ENCODE measurements at places on chromosomes 5 and 9.

GRCh38 chr5:173909199-173909598 is 21.1 kb downstream of the CPEB4 start:
- no peak for DNase-seq

GRCh38 chr5:43362725-43363435 is 49.3 kb downstream of the CCL28 start:
- no peak for DNase-seq

DNA sequence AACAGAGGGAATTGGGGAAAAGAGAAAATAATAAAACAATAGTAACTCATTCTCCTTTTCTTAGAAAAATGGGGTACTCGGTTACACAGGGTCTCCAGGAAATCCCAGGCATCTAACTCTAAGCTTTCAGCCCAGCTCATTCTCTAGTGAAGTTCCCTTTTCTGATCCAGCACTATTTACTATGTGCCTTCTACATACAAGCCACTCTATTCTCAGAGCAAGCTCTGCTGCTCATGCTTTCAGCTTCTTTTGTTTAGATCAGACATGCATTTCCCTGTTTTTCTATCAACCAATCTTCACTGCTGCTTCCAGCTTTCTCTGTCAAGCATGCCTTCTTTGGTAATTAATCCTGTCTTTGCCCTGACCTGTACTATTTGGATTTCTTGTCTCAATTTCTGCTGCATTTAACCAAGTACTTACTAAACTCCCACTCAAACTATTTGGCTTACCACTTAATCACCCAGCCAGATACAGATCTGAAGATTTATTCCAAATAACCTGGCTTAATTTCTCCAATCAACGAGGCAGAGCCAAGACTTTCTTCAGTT is 25.3 kb downstream of the OSMR start:
- no peak for DNase-seq

- no peak for DNase-seq
Observed at GRCh38 chr5:41995193-41995592, 70.1 kb downstream of the FBXO4 start.

DNA sequence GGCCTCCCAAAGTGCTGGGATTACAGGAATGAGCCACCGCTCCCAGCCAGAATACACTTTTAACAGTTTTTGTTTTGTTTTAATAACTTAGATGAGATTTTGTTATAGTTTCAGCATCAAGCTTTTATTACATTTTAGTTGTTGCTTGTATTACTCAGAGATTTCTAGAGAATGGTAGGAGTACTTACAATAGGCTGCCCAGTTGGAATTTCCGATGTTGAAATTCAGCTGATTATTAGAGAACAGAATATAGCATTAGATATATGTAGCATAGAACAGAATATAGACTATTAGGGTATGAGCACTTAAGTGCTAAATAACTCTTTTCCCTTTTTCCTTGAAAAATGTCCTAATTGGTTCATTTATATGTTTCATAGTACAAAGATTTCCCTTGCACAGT is 6.2 kb downstream of the KDM4C start:
- no peak for DNase-seq

- DNase-seq, result no peak
Observed at GRCh38 chr5:40628407-40628806, 51.3 kb upstream of the PTGER4 start.

- DNase-seq, result no peak
Observed at GRCh38 chr5:138148811-138149210, 9.6 kb upstream of the NME5 start.

- no peak for DNase-seq
Observed at GRCh38 chr9:127245637-127246164, 18.9 kb upstream of the GARNL3 start.

DNA sequence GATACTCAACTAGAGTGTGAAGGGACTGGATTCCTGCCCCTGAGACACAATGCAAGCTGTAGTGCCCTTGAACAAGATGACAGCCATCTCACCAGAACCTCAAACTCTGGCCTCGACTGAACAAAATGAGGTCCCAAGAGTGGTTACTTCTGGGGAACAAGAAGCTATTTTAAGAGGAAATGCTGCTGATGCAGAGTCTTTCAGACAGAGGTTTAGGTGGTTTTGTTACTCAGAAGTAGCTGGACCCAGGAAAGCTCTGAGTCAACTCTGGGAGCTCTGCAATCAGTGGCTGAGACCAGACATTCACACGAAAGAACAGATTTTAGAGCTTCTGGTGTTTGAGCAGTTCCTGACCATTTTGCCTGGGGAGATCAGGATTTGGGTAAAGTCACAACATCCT is 2.4 kb downstream of the ZNF483 start:
- no peak for DNase-seq

DNA sequence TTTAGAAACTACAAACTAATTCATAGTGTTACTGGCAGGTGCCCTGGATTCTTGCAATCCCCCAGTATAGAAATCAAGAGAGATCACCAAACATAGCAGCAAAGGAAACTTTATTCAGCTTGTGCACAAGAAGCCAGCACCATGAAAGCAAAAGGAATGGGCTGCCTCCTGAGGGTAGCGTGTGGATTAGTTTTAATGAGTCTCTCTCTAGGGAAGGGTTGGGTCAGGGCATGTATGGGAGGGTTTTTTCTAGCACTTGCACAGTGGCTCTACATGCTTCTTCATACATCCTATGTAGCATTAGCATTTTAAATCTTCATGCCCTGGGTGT is 38.4 kb downstream of the LYRM7 start:
- DNase-seq, result no peak

DNA sequence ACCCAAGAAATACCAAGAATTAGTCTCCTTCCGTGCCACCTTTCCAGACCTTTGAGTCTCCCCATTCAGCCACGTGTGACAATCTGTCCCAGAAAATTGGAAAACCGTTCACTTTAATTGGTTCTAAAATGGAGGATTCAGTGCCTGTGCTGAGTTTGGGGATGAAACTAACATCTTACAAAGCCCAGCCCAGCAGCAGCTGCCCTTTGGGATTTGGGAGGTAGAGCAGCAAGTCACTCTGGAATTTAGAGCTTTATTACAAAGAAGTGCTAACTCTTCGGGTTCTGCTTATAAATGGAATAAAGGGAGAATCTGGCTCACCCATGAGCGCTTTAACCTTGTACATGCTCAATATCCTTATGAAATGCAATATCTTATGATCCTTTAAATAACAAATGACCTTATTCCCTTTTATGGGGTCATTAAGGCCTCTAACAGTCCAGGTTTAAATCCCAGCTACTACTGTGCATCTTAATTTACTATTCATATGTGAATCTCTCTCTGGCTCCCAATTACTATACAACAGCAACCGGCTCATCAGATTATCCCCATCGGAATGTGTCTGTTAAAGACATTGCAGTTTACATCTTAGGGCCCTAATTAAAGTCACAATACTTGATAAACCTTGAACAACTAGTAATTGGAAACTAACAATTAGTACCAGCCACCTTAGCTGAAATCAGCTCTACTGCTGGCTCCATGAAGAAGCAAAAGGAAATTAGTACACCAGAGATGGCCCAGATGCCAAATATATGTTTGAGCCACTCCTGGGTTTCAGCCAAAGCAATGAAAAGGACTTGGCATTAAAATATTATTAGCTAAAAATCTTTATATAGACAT is 271.8 kb upstream of the SMARCA2 start:
- DNase-seq, result no peak

- DNase-seq, result no peak
Observed at GRCh38 chr9:80867731-80868130, 821.6 kb downstream of the TLE1 start.

- DNase-seq, result no peak
Observed at GRCh38 chr5:179393078-179393477, 47.8 kb upstream of the ADAMTS2 start.

DNA sequence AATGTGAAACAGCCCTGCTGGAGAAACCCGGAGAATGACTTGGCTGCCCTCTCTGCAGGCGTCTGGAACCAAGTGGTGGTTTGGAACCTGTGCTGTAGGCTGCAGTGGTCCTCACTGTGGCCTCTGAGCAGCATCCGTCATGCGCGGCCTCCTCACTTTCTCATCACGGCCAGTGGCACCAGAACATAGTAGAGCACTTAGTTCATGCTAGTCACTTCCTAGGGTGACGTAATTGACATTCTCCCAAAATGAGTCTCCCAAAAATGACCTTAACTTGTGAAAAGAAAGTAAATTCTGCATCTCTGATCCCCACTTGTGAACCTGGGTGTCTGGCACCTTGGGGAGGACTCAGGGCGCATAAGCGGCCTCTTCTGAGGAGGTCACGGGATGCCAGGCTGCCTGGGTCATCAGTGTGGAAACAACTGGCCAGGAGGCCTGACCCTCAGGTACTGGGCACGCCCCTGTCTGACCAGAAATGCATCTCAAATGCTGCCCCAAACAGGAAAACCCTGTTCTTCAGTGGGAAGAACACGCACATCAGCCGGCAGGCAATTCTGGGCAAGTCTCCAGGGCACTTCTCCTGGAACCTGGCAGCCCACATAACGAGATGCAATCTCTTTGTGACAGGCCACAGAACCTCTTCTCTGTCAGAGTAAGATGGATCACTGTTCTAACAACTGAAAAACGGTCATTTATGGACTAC is 36.6 kb upstream of the SPTLC1 start:
- DNase-seq, result peak; percentile 35

GRCh38 chr5:129591508-129592160 is 131.5 kb downstream of the ADAMTS19 start:
- no peak for DNase-seq

DNA sequence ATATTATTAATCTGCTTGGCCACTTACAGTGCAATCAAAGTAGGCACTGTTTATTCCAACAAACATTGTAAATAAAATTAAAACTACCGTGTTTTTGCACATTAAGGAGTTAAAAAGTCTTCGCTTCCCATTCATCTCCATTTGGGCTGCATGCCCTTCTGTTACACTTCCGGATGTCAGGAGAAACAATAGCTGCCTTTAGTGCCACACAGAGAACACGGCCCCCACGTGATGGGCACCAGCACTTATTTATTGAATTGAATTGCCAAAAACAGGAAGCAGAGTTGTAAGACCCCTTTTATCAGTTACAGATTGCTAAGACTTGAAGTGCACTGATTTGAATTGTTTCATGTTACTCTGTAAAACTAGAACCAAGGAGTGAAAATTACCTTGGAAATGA is 80.4 kb downstream of the LHFPL2 start:
- no peak for DNase-seq

DNA sequence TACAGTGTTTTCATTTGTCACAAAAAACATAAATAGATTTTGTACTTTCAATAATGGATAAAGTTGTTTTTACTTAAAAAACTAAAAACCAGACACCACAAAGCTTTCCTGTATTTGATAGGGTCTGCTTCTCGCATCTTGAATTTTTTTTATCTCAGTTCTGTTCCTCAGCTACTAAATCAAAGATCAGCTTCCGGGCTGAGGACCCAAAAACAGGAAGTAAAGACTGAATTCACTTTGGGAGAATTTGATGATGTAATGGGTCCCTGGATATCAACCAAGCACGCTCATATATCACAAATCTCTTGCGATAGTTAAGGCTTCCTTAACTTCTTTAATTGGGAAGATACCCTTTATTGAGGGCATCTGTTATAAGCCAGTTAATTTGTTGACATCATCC is 24.1 kb downstream of the ITK start:
- DNase-seq, result no peak

DNA sequence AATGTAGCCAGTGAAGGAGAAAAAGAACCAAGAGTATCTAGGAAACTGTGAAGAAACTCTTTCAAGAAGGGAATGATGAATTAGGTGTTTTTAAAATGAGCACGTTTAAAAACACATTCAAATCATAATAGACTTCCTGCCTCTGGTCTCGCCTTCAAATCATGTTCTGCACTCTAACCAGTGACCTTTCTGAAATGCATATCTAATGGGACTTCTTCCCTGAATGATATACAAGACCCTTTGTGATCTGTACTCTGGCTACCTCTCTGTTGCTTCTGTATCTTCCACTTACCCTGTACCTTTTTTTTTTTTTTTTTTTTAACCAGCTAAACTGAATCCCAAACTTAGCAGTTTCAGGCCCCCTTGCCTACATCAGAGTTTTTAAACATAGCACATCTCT is 19.5 kb downstream of the SRFBP1 start:
- no peak for DNase-seq

GRCh38 chr5:155459889-155460500 is 446.4 kb downstream of the KIF4B start:
- DNase-seq, result no peak

DNA sequence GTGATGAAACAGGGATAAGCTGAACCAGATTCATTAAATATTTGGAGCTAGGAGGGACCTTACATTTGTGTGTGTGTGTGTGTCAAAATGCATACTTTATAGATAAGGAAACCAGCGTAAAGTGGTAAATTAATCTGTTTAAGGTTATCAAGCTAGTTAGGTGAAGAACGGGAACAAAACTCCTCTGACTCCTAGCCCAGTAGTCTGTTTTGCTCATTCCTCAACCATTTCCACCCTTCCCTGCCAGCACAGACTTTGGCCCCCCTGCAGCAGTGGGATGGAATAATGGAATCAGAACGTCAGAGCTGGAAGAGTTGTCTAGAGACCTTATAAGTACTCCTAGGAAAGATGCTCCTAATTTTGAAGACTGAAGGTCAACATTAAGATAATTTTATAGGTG is 6.5 kb downstream of the AGXT2 start:
- no peak for DNase-seq

DNA sequence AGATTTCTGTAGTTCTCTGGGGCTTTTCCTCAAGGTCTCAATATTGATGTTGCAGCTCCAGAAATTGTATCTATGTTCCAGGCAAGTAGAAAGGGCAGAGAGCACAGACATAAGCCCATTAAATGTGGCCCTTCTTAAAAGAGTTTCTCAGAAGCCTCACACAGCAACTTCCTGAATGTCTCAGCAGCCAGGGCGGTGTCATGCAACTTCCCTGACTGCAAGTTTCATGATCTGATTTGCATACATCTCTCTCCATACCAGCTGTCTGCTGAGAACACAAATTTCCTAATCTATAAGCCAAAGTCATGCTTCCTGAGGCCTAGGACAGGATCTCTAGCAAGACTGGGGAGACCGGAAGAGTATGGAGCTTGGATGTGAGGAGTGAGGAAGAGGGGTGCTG is 13.0 kb downstream of the RGS7BP start:
- DNase-seq, result no peak

- DNase-seq, result no peak
Observed at GRCh38 chr5:71892641-71893365, 173.7 kb downstream of the CARTPT start.

- no peak for DNase-seq
Observed at GRCh38 chr5:100746730-100747129, 156.4 kb downstream of the ST8SIA4 start.

- no peak for DNase-seq
Observed at GRCh38 chr9:16561121-16561520, 309.3 kb downstream of the BNC2 start.

DNA sequence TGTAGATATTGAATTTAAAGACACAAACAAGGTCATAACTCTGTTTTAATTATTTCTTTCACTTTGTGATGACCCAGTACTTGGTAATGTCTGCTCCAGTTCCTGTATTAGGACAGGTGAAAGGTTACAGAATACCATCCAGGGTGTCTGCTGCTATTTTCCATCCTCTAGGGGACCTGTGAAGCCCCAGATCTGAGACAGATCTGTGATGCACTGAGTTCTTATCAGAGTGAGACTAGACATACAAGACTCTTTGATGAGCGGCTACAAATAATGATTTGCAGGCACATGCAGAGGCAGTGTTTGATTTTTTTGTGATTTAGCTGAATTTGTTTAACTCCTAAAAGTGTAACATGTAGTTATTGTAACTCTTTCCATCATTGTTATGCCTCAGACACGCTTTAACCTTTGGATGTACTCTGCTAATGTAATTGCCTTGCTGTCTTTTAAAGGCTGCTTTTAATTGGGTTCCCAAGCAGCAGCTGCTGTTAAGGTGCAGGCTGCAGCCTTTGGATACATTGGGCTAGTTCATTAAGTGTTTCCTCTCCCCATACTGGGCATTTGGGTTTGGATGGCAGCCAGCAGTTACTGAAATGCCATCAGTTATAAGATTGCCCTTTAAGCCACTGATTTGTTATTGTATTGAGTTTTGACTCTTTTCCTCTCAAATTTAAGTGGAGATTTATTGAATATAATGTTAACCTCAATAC is 63.3 kb downstream of the RASGRF2 start:
- DNase-seq, result peak; percentile 1
